Activated CD4-positive, alpha-beta T cell treated with anti-CD3 and anti-CD28 coated beads for 24 hours (primary cell): ENCODE measurements at places on chromosomes 2 and 18.

GRCh38 chr2:9800639-9800974 lies 42.7 kb upstream of the TAF1B start:
- DNase-seq, result no peak

GRCh38 chr2:216632952-216633615 lies at the start of gene IGFBP2:
Gene IGFBP2 (plus strand): TSS chr2:216633420. CDS start chr2:216633524, 104 bp downstream.
- no peak for DNase-seq

- peak; percentile 22 for DNase-seq
These were observed 14.3 kb downstream of the IMPA2 start for GRCh38 chr18:11995445-11996189.

- DNase-seq, result no peak
These were observed 25.9 kb downstream of the CNGA3 start for GRCh38 chr2:98372121-98372520.
